ENCODE measurements at places on chromosomes 3 and 15.

DNA sequence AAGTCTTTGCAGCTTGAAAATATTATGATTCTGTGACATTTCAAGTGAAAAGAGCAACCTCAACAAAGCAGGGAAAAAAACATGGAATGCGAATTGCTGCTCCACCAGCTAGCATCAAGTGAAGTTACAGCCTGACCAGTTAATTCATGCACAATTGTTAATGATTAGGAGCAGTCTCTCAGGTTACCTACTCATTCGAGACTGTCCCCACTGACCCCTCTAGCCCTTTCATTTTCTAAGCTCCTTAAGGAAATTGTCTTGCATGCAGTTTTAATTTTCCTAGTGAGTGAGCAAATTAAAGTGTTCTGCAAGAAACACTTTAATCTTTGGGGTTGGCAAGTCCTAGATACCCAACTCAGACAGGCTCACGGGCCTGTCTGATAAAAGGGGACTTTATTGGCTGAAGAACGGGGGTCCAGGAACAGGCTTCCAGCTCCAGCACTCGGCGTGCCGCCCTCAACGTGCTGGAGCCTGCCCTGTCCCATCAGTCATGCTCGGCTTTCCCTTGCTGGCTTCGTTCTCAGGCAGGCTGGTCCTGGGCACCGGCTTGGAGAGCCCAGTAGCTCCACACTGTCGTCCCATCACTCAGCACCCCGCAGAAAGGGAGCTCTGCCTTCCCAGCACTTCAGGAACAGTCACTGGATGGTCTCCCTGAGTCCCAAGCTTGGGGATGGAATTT is 18.3 kb downstream of the PODXL2 start:
- DNase-seq: no peak

DNA sequence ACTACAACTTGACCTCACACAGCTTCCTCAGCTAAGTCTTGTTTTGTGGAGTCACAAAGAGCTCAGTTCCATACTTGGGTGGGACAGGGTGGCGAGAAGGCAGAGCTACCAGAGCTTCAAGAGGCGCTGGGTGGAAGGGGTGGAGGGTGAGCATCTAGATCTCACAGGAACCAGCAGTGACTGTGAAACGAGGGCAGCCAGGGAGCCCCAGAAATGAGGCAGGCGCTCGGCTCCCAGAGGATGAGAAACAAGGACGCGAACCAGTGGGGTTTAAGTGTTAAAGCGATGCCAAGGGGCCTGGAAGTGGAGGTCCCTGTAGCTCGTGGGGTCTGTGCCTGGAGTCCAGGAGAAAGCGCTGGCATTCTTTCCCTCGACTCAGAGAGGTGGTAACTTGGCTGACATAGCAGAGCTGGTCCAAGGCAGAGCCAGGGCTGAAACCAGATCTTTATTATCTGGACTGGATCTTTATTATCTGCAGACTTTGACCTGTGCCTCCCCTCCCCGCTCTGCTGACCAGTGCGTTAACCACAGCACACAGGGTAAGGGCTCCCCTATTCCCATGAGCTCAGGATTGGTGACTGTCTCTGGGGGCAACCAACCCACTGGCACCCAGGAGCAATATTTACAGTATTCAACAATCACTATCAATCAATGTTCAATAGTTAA is 26.2 kb upstream of the TRPM1 start:
- no peak for DNase-seq

DNA sequence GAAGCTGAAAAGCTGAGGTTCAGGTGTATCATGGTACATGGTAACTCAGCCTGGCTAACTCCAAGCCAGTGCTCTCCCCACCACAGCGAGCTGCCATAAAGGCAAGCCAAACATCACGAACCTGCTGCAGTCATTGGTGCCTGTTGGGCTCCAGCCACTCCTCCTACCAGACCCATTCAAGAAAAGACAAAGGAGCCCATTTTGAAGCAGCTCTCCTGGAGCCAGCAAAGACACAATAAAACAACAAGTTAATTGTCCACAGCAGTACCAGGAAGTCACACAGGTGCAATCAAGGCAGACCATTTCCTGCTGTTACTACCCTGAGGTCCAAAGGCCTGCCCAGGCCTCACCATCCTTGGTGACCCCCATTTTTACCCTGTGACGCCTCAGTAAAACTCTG is 77.6 kb downstream of the DAPK2 start:
- DNase-seq: no peak

GRCh38 chr3:175620532-175620931 is 761.4 kb downstream of the NAALADL2 start:
- no peak for DNase-seq

DNA sequence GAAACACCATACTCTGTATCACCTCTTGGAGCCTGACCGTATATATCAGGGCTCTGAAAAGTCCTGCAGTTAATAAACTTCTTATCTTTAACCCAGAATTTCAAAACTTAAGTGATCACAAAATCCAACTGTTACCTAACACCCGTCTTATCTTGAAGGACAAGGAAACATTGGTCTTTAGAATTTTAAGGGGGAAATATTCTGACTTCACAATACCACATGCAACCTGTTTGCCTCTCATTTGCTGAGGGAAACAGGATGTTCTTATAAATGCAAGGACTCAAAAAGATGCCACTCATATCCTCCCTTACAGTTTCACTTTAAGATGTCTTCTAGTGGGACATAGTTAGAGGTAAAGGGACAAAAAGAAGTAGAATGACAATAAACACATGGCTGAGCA is 67.9 kb downstream of the CRTC3 start:
- no peak for DNase-seq

DNA sequence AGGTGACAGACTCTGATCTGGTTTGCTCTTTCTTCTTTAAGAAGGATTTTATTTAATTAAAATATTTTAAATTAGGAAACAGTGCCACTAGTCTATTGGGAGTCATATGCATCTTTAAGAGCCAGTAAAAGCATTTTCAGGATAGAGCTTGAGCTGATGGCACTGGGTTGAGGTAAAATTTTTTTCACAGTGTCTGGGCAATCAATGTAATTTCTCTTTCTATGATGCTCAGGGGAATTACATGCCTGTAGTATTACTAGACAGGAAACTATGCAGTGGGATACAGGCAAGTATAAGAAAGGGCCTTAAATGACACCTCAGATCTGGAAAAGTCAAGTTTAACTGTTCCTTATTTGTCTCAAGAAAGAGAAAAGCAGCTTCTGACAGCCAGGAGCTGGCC is 76.4 kb downstream of the GAP43 start:
- no peak for DNase-seq
